Activated CD8-positive, alpha-beta memory T cell treated with anti-CD3 and anti-CD28 coated beads for 1 hour (primary cell): ENCODE measurements at places on chromosomes 13 and 19.
A peak's percentile ranks its signal among the peaks of the same experiment; 100 is the strongest.

- no peak for DNase-seq
These were observed 12.6 kb upstream of the OLFM4 start for GRCh38 chr13:53015971-53016370.

DNA sequence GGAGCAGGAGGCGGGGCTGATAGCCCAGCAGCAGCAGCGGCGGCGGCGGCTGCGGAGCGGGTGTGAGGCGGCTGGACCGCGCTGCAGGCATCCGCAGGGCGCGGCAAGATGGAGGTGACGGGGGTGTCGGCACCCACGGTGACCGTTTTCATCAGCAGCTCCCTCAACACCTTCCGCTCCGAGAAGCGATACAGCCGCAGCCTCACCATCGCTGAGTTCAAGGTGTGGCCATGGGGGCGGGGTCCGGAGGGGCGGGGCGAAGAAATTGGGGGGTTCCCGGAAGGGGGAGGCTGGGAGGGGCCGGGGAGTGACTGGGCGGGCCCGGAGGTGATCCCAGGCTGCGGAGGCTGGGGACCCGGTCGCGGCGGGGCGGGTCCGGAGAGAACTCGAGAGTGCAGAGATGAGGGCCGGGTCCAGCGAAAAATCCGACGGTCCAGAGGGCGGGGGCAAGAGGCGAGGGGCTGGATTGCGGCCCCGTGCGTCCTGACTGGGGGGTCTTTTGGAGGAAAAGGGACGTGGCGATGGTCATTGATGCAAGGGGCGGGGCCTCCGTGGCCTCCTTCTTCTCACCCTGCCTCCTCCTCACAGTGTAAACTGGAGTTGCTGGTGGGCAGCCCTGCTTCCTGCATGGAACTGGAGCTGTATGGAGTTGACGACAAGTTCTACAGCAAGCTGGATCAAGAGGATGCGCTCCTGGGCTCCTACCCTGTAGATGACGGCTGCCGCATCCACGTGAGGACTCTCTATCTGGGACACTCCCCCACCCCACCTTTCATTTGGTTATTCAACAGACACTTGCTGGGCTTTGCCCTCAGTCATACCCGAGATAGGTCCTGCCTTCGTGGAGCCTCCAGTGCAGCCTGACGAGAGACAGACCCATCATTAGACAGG is at the start of gene TBCB:
Gene TBCB (plus strand): TSS at position 16 of the 891 bp plus-strand sequence. CDS start 93 bp downstream, at position 109.
- peak; percentile 88 for DNase-seq

GRCh38 chr19:33357556-33357955 is 16.0 kb upstream of the CEBPG start:
- DNase-seq, result no peak

DNA sequence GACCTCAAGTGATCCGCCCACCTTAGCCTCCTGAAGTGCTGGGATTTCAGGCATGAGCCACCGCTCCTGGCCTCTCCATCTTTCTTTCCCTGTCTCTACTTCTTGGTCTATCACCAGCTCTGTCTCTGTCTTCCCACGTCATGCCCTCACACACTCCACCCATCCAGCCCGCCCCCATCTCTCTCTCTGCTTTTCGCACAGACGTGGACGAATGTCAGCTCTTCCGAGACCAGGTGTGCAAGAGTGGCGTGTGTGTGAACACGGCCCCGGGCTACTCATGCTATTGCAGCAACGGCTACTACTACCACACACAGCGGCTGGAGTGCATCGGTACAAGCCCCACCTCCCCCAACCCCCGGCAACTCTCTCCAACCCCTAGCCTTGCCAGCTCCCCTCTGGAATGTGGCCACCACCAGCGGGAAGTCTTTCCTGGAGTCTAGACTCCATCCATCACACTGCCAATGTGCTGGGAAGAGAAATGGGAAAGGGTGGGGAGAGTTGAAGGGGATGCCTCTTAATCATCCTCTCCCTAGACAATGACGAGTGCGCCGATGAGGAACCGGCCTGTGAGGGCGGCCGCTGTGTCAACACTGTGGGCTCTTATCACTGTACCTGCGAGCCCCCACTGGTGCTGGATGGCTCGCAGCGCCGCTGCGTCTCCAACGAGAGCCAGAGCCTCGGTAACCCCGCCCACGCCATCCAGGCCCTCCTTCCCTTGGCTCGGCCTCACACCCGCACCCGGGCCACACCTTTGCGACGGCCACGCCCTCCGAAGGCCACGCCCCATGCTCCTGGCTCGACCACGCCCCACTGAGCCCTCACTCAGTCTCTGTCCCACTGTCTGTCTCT is 22.5 kb downstream of the LTBP4 start:
- no peak for DNase-seq

GRCh38 chr13:38685974-38686576 is 802 bp upstream of the FREM2 start:
- no peak for DNase-seq

GRCh38 chr19:2454962-2455850 is 1.6 kb downstream of the LMNB2 start:
- DNase-seq, result no peak

DNA sequence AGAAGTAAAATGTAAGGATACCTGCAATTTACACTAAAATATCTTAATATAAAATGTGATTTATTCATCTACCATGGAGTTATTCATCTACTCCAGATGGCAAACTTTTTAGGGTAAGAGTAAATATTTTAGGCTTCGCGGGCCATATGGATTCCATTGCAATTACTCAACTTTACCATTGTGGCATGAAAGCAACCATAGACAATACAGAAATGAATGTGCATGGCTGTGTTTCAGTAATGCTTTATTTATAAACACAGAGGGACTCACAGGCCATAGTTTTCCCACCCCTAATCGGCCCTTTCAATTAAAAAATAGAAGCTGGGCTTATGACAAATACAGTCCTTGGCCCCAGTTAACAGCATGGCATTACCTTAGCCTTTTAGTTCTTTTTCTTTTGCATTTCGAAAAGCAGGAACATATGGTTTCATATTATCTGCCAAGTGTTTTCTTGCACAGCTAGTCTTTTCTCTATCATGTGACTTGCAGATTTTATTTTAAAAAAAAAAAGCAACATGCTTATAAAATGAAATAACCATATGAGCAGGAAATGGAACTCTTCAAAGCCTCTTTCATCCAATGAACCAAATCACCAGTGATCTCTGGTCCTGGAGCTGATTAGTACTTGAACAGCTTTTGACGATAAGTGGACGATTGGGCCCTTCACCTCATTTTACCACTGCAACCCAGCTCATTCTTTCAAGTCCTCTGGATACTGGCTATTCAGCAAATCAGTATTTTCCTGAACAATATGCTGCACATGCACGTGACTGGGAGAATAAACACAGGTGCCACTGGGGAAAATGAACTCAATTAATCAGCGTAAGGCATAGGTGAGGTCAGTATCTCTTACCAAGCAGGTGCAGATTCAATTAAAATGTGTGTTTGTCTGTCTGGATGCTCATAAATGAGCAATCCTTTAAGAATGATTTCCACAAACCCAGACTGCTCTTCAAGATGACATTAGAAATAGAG is 63.9 kb downstream of the LHFPL6 start:
- no peak for DNase-seq

- DNase-seq, result no peak
These were observed 48.7 kb upstream of the GPR183 start for GRCh38 chr13:99356012-99356261.

DNA sequence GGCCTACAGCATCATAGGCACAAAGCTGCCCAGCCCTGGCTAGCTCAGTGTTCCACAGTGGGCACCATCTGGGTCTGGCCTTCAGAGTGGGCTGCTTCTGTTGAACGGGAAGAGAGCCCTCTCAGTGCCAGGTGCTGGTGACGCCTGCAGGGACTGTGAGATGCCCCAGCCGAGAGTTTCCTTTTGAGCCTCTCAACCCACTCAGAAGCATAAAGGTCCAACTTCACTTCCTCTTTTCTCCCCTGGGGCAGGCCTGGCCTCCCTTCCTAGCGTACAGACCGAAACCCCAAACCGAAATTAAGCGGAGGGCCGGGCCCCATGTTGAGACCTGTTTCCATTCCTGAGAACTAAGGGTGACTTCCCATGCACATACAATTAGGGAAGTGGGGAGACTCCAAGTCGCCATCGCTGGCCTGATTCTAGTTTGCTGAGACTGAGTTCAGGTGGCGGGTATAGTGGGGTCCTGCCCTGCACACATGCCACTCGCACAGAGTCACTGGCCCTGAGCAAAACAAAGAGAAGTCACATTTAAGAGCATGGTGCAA is 6.9 kb downstream of the RAB8A start:
- no peak for DNase-seq

GRCh38 chr13:27267596-27267995 is 3.0 kb upstream of the RASL11A start:
- no peak for DNase-seq

DNA sequence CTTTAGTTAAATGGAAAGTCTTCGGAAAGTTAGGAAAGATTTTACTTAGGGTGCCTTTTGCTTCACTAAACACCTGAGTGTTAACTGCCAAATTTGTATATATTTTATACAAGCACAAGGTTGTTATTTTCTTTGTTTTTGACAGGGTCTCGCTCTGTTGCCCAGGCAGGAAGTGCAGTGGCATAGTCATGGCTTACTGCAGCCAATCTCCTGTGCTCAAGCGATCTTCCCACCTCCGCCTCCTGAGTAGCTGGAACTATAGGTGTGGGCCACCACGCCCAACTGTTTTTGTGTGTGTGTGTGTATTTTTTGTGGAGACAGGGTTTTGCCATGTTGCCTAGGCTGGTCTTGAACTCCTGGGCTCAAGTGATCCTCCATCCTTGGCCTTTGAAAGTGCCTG is 16.2 kb downstream of the KCTD4 start:
- DNase-seq, result no peak
